Stimulated activated CD8-positive, alpha-beta memory T cell treated with anti-CD3 and anti-CD28 coated beads, Interleukin-2, amount 100 ng/mL, for 1 hour (primary cell): ENCODE measurements at places on chromosomes 4 and X.

DNA sequence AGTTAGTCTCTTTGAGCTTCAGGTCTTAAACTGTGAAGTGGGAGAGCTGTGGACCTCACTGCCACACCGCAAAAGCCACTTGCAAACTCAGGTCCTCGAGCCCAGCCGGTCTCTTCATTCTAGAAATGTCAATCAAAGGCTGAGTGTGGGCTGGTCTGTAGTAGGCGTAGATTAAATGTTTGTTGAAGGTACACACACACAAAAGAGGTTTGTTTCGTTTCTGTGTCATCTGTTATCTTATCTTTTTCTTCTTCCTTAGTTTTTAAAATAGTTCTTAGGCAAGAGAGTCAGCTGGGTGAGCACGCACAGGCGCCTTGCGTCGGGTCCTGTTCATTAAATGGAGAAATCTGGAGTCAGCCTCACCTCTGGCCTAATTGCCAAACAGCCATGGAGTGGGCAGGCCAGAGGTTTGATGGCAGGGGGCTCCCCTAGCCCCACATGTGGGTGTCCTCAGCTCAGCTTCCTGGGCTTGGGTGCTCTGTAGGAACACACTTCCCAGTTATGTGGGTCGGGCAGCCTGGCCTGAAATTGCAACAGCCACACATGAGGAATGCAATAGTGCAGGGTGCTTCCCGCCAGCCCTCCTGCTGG, 836 bp upstream of the PSAPL1 start:
- no peak for DNase-seq

DNA sequence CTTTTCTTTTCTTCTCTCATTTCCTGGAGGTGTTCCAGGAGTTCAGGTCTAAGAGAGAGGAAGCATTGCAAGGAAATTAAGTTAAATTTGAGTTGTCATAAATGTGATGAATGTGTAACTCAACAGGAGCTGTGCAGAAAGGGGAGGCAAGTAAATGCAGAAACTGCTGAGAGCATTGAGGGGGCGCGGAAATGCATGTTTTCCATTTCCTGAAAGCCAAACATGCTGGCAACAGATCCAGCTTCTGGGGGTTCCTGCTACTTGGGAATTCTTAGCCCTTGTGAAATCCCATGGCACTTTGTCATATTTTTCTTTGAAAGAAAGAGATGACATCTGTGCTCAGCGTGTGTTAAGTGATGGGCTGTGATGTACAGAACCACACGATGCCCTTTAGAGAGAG, 33.8 kb upstream of the NAP1L5 start:
- DNase-seq: no peak

GRCh38 chr4:94623126-94623911, 134.4 kb upstream of the BMPR1B start:
- DNase-seq: no peak

DNA sequence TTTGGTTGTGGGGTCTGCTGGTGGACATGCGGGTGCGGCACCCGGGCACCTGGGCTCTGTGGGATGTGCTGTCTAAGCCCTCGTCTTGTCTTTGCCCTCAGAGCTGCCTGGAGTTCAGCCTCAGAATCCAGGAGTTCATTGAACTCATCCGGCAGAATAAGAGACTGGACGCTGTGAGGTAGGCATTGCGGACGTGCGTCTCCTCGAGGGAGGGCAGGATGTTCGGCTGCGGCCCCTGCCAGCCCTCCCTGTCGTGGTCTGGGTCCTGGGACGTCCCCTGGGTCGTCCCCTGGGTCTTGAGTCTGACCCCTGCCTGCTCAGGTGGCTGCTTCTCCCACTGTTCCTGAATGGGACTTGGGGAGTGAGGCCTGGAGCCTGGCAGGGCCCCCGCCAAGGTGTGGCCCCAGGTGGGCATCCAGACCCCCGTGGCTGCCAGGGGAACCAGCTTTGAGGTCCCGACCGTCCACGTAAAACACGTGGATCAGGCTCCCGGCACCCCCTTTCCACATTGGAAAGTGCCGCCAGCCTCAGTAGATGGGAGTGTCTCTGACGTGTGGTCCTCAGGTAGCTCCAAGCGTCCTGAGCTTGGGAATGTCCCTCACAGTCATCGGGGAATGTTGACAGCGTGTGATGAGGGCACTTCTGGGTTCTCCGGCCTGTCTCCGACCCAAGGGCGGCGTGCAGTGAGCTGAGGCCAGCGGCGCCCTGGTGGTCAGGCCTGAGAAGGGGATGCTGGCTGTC, 19.3 kb upstream of the UVSSA start:
- no peak for DNase-seq

GRCh38 chr4:188412499-188412898, 273.3 kb downstream of the TRIML1 start:
- no peak for DNase-seq

- DNase-seq: no peak
These were observed 95.2 kb upstream of the LNX1 start for GRCh38 chr4:53686521-53686920.

DNA sequence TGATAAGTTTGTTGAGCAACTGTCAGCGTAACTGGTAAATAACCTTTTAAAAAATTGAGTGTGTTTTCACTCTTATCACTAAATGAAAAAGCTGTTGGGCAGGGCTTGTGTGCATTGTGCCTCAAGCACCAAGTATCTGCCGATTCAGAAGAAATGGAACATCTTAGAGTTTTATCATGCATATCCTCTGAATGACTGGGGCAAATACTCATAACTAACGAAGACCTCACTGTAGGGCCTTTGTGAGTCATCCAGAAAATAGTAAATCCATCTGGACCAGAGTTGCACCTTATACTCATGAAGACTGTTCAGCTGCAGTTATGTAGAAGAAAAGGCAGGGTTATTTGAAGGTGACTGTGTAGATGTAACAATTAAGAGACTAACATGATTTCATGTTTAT, 222.1 kb downstream of the CAMK2D start:
- no peak for DNase-seq

DNA sequence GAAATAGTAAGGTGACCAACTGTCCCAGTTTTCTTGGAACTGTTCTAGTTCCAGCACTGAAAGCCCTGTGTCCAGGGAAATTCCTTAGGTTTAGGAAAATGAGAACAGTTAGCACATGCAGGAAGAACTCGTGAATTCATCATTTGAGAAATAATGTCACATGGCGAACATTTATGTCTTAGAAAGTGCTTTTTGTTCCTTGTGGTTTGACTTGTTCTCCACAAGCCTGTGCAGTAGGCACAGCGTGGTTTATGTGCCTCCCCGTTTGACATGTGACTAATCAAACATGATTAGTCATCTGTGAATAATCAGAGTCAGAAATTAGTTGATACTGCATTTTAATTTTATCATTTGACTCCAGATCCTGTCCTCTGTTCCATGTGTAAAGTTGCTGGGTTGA, 556.0 kb upstream of the CPEB2 start:
- no peak for DNase-seq

- no peak for DNase-seq
These were observed 46.9 kb upstream of the GRXCR1 start for GRCh38 chr4:42845586-42845985.

DNA sequence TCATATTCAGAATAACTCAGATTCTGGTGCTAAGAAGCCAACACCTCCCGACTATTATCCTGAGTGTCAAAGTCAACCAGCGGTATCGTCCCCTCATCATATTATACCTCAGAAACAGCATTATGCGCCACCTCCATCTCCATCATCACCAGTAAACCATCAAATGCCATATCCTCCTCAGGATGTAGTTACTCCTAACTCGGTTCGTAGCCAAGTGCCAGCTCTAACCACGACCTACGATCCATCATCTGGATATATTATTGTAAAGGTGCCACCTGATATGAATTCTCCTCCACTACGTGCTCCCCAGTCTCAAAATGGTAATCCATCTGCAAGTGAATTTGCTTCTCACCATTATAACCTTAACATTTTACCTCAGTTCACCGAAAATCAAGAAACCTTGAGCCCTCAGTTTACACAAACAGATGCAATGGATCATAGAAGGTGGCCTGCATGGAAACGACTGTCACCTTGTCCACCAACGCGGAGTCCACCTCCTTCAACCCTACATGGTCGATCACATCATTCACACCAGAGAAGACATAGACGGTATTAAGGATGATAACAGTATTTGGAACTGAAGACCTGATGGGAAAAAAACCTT, 1.1 kb downstream of the CBLL2 start:
- DNase-seq: no peak

- no peak for DNase-seq
These were observed 26.5 kb downstream of the BOD1L1 start for GRCh38 chr4:13601048-13601447.

GRCh38 chrX:55220119-55220794, at the start of gene PAGE5:
Gene PAGE5, plus strand, starts transcription at chrX:55220346. Its CDS starts 1,037 bp downstream, at chrX:55221383.
- DNase-seq: no peak

DNA sequence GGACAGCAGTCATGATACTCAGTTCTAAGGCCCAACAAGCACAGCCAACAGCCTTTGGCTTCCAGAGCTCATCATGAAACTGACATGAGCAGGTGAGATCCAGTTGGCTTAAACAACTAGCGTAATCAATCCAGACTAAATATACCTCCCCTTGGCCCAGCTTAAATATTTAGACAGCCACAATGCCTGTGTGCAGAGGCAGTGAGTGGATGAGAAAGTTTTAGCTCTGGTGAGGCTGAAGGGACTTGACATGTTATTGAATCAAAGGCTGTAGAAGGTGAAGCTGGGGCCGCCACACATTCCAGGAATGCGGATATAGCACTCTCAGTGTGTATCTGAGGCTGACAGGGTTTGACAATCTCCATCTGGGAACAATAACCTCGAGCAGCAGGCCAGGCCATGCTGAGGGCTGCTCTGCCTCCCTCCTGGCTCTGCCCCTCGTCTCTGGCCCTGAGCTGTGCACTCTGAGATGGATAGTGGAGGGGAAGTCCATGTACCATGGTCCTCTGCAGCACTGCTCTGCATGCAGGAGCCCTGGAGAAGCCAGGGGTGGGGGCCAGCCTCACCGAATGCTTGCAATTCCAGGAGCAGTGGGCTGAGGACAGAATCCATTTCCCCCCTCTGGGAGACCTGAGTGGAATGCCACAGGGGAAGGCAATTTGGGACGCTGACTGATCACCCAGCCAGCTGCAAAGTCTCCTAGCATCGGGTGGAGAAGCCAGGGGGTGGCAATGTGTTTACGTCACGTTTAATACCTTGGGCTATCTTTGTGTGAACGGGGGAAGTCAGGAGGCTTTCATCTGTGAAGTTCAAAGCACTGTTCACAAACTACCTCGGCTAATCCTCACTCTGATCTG, 37.3 kb upstream of the RASL11B start:
- DNase-seq: no peak

- DNase-seq: no peak
These were observed 46.9 kb downstream of the JADE3 start for GRCh38 chrX:46959101-46959500.

DNA sequence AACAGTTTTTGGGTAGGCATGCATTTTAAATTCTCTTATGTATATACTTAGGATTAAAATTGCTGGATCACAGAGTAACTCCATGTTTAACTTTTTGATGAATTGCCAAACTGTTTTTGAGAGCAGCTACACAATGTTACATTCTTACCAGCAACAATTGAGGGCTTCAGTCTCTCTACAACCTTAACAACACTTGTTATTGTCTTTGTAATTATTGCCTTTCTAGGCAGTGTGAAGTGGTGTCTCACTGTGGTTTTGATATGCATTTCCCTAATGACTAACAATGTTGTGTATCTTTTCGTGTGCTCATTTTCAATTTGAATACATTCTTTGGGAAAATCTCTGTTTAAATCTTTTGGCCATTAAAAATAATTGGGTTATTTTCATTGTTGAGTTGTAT, 17.3 kb upstream of the F11 start:
- DNase-seq: no peak

GRCh38 chrX:335758-336155, 17.2 kb upstream of the GTPBP6 start:
- DNase-seq: no peak

DNA sequence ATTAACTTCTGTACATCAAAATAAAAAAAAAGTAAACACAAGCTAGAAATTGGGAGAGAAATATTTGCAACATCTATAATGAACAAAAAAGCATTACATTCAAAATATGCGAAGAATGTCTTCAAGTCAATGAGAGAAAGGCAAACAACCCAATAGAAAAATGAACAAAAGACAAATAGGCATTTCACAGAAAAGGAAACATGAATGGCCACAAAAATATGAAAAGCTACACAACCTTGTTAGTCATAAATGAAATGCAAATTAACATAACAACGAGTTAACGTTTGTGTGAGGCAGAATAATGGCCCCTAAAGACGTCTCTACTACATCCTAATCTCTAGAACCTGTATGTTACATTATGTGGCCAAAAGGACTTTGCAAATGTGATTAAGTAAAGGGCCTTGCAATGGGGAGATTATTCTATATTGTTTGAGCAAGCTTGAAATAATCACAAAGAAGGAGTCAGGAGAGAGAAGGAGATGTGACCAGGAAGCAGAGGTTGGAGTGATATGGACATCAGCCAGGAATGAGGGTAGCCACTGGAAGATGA, 86.8 kb downstream of the WDFY3 start:
- no peak for DNase-seq

DNA sequence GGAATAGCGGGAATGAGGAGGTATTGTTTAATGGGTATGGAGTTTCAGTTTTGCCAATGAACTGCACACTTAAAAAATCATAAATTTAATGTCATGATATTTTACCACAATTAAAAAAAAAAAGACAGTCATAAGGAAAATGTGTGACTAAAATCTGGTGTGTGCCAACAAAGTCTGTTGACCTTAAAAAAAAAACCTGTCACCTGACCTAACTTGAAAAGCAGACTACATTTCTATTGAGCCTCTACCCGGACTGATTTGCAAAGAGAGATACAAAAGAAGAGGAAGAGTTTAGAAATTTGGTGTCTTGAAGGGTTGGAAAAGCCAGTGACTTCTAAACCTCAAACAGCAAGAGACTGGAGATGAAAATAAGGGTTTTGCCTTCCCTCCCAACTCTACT, 48.4 kb downstream of the TMEM150C start:
- DNase-seq: no peak

DNA sequence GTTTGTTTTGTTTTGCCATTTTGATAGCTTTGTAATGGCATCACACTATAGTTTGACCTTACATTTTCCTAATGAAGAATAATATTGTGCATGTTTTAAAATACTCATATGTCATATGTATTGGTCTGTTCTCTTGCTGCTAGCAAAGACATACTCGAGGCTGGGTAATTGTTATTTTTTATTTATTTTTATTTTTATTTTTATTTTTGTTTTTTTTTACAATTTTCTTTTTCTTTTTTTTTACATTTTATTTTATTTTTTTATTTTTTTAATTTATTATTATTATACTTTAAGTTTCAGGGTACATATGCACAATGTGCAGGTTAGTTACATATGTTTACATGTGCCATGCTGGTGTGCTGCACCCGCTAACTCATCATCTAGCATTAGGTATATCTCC, 104.6 kb upstream of the GRID2 start:
- DNase-seq: no peak

DNA sequence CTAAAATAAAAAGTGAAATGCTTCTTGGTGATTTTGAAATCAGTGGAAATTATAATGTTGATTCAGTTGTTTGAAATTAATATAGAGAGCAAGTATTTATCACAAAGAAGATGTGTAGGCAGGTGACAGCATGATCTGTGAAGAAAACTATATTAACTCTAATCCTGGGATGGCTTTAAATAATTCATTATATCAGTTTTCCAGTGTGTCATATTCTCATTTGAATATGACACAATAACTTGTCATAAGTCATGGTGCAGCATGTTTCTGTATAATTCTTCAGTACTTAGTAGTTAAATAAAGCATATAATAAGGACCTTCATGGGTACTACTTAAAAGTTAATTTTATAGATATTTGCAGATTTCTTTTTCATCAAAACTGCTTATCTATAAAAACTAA, 573.6 kb downstream of the INPP4B start:
- DNase-seq: no peak
